ENCODE measurements at places on chromosomes 11 and 22.

GRCh38 chr11:73269459-73270015 is 2.6 kb upstream of the P2RY6 start:
- no peak for DNase-seq

- no peak for DNase-seq
Observed at GRCh38 chr11:45994371-45995341, 72.2 kb downstream of the LARGE2 start.

- no peak for DNase-seq
Observed at GRCh38 chr22:39185601-39186012, 33.1 kb upstream of the CBX7 start.

DNA sequence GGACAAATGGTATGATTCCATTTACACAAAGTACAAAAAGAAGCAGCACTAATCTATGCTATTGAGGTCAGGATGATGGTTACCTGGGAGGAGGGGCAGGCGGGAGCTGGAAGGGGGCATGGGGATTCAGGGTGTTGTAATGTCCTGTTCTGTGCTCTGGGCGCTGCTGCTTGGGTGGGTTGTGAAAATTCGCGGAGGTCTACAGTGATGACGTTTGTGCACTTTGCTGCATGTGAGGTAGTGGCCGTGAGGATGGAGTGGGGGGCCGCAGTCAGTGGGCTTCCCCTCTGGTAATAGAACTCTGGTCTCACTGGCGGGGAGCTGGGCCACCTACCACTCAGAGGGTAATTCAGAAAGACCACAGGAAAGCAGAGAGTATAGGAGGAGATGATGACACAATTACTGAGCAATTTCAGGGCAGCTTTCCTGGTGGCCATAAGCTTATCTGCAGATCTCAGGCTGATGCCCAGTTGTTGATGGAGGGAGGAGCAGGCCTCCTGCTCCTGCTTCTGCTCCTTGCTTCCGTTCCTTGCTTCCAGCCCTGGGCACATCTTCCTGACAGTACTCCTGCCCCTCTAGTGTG is 121.5 kb downstream of the CEP164 start:
- no peak for DNase-seq

GRCh38 chr22:42473484-42474193 is 41.4 kb upstream of the NFAM1 start:
- no peak for DNase-seq

DNA sequence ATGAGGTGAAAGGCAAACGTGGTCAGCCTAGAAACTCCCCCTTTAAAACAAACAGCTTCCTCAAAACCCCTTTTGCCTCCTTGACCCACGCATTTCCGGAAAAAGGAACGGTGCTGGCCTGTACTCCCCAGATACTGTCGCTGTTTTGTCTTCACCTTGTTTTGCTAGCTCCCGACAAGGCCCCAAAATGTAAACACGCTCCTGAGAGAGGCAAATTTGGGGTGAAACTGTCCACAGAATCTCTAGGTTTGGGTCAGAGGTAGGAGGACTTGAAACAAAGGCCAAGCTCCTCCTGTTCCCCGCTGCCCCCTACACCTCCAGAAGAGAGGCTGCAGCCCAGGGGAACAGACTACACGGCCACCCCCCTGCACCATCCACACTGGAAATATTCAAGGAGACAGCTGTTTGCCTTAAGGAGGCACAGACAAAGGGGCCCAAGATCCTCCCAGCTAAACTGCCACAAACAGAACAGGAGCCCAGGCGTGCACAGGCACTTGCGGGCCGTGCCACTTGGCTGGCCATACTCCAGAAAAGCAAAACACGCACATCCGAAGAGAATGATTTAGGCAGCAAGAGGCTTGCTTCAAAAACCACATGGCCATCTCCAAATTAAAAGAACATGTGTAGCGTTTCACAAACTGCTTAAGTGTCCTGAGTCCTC is 160.5 kb upstream of the GRK3 start:
- DNase-seq = no peak

GRCh38 chr11:65552388-65552951 is 5.7 kb downstream of the LTBP3 start:
- DNase-seq = no peak

- DNase-seq = no peak
Observed at GRCh38 chr11:81963018-81963417, 770.6 kb downstream of the FAM181B start.

- no peak for DNase-seq
Observed at GRCh38 chr11:12172493-12173013, 62.2 kb downstream of the MICAL2 start.

GRCh38 chr11:72812967-72813739 is 1.1 kb upstream of the ATG16L2 start:
- peak; percentile 58 for DNase-seq

DNA sequence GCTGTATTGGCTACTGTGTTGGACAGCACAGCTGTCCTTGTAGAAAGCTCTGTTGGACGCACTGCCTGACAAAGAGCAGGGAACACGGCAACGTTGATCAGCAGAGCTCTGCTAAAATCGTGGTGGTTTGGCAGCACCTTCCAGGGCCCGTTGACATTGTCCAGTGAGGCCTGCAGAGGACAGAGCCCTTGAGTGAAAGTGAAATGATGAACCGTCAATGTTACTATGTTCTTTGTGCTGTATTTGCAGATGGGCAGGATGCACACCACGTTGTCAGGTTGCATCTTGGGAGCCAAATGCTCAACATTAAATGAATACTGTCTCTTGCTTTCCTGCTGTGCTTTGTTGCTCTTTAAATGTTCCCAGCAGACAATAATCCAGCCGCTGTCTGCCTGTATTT is 69.7 kb downstream of the NELL1 start:
- no peak for DNase-seq

- no peak for DNase-seq
Observed at GRCh38 chr11:77801477-77801876, 19.0 kb downstream of the RSF1 start.

DNA sequence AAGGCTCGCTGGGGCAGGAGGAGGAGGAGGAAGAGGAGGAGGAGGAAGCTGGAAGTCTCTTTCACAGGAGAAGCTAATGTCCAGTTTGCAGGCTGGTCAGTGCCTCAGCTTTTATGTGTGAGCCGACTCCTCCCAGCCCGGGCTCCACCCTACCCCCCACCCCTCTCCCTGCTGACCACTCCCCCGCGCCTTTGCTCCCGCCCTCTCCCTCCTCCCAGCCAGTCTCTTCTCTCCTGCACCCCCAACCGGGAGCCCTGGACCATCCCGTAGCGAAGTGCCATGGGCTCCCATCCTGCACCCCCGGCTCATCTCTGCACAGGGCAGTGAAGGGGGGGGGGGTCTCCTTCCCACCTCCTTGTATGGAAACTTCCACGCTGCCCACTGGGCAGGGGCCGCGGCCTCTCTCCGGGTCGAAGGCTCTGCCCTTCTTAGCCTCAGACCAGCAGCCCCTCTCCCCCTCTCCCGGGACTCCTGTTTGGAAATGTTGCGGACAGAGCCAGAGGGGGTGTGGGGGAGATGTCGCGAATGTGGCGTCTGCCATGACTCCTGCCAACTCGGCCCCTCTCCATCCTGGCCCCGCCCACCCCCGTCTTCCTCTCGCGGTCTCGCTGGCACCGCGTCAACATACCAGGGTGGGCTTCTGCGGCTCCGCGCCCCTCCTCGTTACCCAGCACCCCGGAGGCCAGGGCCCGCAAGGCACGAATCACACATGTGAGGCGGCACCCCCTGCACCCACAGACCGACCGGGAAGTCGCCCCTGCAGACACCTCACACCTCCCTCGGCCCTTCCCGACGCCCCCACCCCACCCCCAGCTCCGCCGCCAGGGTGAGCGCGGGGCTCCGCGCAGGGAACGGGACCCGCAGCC is 1.8 kb downstream of the IGF2 start:
- DNase-seq = no peak

- no peak for DNase-seq
Observed at GRCh38 chr11:89487016-89487415, 4.2 kb downstream of the NOX4 start.
